ENCODE measurements at places on chromosomes 7 and 10.
A peak's percentile ranks its signal among the peaks of the same experiment; 100 is the strongest.

- no peak for DNase-seq
Observed at GRCh38 chr10:130924138-130924819, 387.2 kb downstream of the TCERG1L start.

DNA sequence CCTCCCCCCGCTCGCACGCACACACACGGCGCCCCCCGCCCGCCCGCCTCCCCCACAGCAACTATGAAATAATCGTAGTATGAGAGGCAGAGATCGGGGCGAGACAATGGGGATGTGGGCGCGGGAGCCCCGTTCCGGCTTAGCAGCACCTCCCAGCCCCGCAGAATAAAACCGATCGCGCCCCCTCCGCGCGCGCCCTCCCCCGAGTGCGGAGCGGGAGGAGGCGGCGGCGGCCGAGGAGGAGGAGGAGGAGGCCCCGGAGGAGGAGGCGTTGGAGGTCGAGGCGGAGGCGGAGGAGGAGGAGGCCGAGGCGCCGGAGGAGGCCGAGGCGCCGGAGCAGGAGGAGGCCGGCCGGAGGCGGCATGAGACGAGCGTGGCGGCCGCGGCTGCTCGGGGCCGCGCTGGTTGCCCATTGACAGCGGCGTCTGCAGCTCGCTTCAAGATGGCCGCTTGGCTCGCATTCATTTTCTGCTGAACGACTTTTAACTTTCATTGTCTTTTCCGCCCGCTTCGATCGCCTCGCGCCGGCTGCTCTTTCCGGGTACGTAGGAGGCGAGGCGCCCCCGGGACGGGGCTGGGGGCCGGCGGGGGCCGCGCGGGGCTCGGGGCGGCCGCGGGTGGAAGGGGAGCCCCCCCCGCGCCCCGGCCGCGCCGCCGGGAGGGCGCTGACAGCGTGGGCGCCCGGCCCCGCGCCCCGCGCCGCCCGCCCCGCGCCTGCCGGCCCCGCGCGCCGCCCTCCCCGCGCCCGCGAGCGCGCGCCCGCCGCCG, 441 bp downstream of the BMI1 start:
- DNase-seq: peak; percentile 71

GRCh38 chr10:122112625-122113160, 123.7 kb downstream of the TACC2 start:
- peak; percentile 4 for DNase-seq

- DNase-seq: no peak
Observed at GRCh38 chr7:20596653-20597052, 18.8 kb upstream of the ABCB5 start.

GRCh38 chr10:131724891-131725580, 175.8 kb upstream of the PPP2R2D start:
- no peak for DNase-seq

- no peak for DNase-seq
Observed at GRCh38 chr10:103490986-103491314, 2.6 kb upstream of the NEURL1 start.

DNA sequence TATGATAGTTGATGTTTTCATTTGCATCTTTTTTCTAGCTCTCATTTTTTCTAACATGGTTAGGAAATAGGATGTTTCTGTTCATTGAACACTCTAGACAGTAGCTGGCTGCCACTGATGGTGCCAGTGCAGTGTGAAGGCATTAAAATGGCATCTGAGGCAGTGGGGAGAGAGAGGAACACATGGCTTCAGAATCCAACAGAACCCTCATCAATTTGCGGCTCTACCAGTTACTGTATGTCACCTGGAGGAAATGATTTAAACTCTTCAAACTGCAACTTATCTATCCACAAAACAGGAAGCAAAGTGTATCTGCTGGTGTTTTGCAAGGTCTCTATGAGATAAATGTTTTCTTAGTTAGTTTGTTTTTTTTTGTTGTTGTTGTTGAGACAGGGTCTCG, 305.2 kb upstream of the PRKCQ start:
- no peak for DNase-seq

DNA sequence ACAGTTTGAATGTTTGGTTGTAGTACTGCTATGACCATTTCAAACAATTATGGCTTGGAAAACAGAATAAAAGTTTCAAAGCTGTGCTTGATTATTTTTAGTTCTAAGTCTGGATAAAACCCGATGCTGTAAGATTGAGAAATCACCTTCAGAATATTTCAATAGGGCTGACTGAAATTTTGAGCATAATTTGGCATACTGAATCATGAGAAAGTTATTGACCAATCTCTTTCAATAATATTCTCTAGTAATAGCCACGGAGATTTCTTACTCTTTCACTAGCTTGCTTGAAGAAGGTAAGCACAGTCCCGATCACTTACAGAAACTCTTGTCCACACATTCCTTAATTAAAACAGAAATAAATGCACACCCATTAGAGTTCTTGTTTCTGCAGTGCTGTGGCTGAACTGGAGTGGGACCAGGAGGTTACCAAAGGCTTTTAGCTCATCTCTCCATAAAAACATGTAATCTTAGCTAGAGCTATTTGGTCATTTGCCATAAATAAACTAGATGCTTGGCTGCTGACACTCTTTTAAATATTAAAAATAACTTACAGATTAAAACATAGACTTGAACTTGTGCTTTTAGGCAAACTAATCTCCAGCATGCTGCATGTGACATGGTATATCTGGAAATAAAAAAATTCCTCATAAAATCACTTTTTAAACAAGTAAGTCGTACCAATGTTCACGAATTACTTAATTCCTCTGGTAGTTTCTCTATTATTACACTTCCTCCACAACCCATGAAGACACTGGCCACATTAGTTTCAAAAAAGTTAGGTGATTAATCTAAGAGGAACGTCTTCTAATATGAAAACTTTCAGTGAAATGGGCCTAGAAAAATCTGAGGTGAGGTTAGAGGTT, 97.8 kb downstream of the AGMO start:
- DNase-seq: no peak

- DNase-seq: no peak
Observed at GRCh38 chr7:69115788-69116187, 482.5 kb upstream of the AUTS2 start.

DNA sequence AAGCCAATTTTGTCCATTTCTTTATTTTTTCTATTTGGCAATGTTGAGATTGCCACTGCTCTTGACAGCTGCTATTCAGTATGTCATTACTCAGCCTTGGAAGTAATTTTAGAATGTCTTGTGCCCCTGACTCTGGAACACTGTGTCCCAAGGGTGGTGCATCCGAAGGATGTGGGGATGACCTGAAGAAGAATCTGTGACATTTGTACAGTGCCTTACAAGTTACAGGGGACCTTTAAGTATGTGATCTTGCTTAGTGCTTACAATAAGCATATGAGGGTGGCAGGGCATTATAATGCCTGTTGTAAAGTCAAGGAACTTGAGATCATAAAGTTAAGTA, 239.5 kb downstream of the REEP3 start:
- DNase-seq: no peak

DNA sequence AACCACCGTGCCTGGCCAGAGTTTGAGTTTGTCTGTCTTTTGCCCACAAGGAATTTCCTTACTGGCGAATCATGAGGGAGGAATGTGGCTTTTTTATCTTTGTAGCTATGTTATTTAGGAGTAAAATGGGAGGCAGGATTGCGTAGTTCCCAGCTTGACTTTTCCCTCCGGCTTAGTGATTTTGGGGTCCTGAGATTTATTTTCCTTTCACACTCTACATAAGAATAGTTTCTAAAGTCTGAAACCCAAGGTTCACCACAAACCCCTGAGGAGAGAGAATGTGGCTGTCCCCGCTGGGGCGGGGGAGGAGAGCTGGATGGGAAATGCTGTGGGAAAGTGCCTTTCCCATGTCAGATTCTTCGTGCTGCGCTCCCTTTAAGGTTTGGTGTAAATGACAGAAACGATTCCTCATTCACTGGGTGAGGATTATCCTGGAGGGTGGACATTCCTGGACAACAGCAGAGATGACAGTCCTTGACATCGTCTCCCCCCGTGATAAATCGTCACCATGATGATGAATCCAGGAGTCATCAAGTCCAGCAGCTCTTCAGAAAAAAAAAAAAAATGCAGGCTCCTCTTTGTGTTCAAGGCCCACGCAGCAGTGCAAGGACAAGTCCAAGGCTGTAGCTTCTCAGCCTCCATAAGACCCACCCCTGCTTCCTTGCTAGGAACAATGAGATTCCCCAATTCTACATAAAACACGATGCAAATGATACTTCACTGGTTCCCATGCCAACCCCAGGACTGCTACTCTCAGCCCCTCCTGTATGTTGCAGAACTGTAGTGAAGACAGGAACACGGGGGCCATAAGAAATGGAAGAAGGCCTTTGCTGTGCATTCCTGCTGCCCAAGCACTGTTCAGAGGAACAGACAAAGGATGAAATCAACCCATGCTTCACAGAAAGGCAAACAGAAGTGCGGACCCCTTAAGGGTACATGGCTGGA, 233.1 kb downstream of the CCDC3 start:
- DNase-seq: no peak

- no peak for DNase-seq
Observed at GRCh38 chr10:14781763-14782162, 7.1 kb upstream of the FAM107B start.

DNA sequence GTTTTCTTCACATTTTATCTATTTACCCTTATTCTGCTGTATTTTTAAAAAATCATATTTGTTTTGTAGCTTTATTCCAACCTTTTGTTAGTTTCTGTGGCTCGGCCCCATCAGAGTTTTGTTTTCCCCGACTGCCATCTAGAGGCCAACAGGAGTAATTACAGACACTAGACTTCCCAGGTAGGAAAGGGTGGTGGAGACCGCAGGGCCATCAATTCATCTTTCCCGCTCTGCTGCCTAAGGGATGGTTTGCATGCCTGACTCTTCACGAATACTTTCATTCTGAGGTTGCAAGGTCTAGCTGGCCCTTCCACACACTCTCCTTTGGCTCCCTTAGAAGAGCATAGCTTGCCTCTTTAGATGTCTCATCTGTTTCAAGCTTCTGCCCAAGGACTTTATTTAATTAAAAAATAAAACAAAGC, 38.3 kb downstream of the LYZL2 start:
- peak; percentile 32 for DNase-seq

DNA sequence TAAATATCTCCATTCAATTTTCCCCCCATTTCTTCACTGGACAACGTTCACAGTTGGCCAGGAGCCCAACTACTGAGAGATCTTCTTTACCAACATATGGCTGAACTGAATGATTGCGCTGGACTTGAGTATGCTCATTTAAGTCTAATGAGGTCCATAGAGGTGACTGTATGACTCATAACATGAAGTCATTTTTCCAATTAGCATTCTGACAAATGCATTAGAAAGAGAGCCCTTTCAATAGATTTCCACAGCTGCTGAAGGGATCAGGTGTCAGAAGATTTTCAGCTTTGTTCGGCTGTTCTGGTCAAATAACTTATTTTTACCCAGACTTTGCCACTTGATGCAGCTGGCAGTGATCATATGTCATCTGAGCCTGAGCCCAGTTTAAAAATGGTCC, 438.0 kb downstream of the ETV1 start:
- DNase-seq: no peak

DNA sequence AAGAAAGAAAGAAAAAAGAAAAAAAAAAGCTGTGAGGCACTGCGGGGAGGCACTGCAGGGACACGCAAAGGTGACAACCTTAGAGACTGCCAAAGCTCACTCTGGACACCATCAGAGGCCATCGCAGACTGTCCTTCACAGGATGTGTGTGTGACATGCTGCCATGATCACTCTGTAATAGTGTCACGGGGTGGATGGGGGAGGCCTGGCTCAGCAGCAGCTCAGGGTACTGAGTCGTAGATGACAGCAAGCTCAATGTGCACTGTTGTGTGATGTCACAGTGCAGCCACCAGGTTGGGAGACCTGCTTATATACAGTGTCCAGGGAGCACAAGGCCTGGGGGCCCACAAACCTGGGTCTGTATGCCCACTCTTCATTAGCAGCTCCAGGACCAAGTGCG, 83.3 kb downstream of the SLIT1 start:
- no peak for DNase-seq

GRCh38 chr7:102860351-102860811, 52.4 kb upstream of the LRRC17 start:
- DNase-seq: no peak

- peak; percentile 14 for DNase-seq
Observed at GRCh38 chr7:23450518-23450917, 19.8 kb downstream of the IGF2BP3 start.

GRCh38 chr10:116125180-116125579, 147.8 kb downstream of the GFRA1 start:
- no peak for DNase-seq

GRCh38 chr10:126455766-126456405, 67.6 kb upstream of the ADAM12 start:
- DNase-seq: no peak

DNA sequence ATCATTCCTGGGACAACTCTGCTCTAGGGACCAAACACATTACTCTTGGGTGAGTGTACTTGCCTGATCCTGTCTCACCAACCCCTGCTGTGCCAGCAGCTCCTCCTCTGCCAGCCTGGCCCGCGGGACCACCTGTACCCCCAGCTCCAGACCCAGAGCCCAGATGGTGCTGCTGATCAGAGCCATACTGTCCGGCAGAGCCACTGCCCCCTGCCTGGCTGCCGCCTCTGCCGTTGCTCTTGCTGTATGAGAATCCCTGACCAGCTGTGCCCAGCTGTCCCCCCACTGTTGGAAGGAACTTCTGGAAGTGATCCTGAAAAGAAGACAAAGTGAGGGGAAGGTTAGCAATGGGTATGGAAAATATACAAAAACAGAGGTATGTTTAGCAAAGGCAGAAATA, 6.9 kb downstream of the MYOZ1 start:
- no peak for DNase-seq

- no peak for DNase-seq
Observed at GRCh38 chr7:137664846-137665245, 181.9 kb downstream of the DGKI start.

- DNase-seq: no peak
Observed at GRCh38 chr10:108561649-108562048, 1361.7 kb downstream of the XPNPEP1 start.

- DNase-seq: peak; percentile 63
Observed at GRCh38 chr10:102729029-102730026, 14.4 kb upstream of the WBP1L start.

- DNase-seq: no peak
Observed at GRCh38 chr10:132664407-132664806, 121.5 kb downstream of the NKX6-2 start.

DNA sequence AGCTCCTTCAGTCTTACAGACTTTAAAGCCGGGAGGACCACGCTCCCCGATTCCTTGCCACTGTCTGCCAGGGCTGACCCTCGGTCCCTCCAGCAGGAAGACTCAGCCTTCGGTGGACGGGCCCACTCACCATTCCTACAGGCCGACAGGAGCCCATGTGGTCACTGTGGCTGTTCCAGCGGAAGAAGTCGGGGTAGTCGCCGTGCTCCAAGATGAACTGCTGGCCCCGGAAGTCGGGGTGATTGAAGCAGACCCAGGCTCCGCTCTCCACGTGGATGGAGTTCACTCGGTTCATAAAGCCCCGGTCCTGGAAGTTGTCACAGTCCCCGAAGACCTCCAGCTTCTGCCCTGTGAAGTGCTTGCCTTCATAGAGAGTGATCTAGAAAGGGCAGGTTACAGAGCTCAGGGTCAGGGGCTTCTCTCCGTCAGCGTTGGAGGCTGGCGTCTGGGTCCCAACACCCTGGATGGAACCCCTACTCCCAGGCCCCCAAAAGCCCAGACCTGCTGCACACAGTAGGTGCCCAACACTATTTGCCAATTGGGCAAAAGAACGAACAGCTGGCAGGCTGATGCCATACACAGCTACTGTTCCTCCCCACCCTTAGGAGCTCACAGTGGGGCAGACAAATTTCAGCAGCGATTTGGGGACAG, 1.9 kb downstream of the CRYGN start:
- DNase-seq: no peak

- DNase-seq: no peak
Observed at GRCh38 chr7:32381024-32381601, 109.1 kb downstream of the LSM5 start.

All from stimulated activated CD4-positive, alpha-beta T cell treated with anti-CD3 and anti-CD28 coated beads, Interleukin-15, amount 100 ng/mL, for 24 hours (primary cell).